ENCODE measurements at places on chromosomes 2 and 18.

- no peak overlapping the region for H3K27ac ChIP-seq
- H3K4me1 ChIP-seq, result peaks cover 17% of the 10 kb centered on the region
- peaks cover 23% of the 10 kb centered on the region for H3K36me3 ChIP-seq
Observed at GRCh38 chr2:99184811-99185210, 3.8 kb downstream of the MRPL30 start.

GRCh38 chr2:181281206-181281832, 175.9 kb upstream of the ITGA4 start:
- H3K4me1 ChIP-seq, result no peaks in the 10 kb centered on the region
- H3K36me3 ChIP-seq, result no peaks in the 10 kb centered on the region
- no peak overlapping the region for H3K4me3 ChIP-seq
- no peak for DNase-seq

DNA sequence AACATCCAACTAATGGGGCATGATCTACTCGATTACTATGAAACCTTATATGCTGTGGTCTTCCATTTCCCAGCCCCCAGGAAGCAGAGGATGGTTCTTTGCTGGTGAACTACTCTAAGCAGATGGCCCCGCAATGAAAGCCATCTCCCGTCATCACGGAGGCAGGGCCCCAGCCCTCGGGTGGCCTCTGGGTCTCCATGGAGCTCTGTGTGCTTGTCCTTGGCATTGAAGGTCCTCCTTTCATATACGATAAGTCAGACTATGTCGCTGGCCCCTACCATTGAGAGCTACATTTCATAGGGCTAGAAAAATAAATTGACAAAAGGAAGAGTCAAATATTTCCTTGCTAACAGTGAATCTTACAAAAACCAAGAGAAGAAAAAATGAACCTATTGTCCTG, 416.8 kb downstream of the CMPK2 start:
- H3K27me3 ChIP-seq, result no peaks in the 10 kb centered on the region
- no peaks in the 10 kb centered on the region for H3K4me1 ChIP-seq
- no peak overlapping the region for H3K27ac ChIP-seq
- H3K36me3 ChIP-seq, result peaks cover 67% of the 10 kb centered on the region
- H3K4me3 ChIP-seq, result no peak overlapping the region

DNA sequence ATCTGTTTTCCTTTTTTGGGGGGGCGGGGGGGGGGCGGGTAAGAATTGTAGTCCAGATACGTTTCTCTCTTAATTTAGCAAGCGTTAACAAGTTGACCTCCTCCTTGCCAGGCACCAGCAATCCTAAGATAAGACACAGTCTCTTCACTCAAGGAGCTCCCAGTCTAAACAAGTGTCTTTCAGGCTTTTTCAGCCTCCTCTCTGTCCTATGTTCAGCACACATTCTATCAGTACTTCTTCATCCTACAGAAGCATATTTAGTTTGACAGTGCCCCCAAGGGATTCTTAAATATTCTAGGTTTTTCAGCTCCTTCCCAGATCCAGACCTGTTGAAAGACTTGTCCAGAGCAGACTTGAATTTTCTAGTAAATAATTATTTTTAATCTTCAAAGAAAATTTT, 2.7 kb downstream of the PPP1CB start:
- DNase-seq, result no peak
- H3K4me1 ChIP-seq, result peaks cover 45% of the 10 kb centered on the region
- peaks cover 4% of the 10 kb centered on the region for H3K36me3 ChIP-seq
- no peak overlapping the region for H3K27ac ChIP-seq

Data from WTC11 (cell line).